MCF 10A (cell line): ENCODE measurements at places on chromosomes 11 and 22.
A peak's percentile ranks its signal among the peaks of the same experiment; 100 is the strongest.

GRCh38 chr11:8605971-8606563, 12.0 kb upstream of the STK33 start:
- DNase-seq = no peak

DNA sequence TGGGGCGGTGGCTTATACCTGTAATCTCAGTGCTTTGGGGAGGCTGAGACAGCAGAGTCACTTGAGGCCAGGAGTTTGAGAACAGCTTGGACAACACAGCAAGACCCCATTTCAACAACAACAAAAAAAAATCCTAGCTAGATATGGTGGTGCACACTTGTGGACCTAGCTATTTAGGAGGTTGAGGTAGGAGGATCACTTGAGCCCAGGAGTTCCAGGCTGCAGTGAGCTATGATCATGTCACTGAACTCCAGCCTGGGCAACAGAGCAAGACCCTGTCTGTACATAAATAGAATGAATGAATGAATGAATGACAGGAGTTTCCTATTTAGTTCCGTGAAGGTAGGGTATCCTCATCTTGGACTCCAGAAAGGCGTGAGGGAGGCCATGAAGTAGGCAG, 107.0 kb downstream of the OSBP2 start:
- DNase-seq = no peak

DNA sequence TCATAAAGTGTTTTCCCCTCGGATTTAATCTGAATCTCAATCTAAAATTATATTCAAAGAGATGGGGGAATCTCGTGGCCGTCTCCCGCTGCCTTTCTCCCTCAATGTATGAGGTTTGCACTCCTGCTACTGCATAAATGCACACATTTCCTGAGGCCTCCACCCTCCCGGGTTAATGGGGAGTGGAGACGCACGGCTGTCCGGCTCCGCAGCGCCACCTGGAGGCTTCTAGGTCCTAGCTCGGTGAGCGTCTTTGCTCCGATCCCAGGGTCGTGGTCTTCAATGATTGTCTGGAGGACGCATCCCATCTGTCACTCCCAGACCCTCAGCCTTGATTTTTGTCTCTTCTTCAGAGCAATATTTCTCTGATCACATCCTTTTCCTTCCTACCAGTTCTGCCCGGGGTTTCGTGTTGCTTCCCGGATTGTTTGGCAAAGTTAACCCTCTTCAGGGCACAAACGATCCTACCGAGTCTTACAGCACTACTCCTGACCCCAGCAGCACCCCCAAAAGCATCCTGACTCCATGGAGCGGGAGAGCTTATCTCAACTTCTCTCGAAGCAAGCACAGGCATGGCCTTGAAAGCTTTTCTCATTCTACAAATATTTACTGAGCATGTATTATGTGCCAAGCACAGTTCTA, at the start of gene LMO1:
Gene LMO1, minus strand, starts transcription at position 110 of the 642 bp plus-strand sequence. CDS start 516 bp downstream, outside the sequence.
- DNase-seq = peak; percentile 79

- DNase-seq = peak; percentile 43
These were observed 938 bp downstream of the SHISAL1 start for GRCh38 chr22:44311855-44312170.

GRCh38 chr11:70900540-70900939, 351.8 kb downstream of the SHANK2 start:
- no peak for DNase-seq

- DNase-seq = no peak
These were observed 42.3 kb downstream of the SPATA19 start for GRCh38 chr11:133803026-133803425.

DNA sequence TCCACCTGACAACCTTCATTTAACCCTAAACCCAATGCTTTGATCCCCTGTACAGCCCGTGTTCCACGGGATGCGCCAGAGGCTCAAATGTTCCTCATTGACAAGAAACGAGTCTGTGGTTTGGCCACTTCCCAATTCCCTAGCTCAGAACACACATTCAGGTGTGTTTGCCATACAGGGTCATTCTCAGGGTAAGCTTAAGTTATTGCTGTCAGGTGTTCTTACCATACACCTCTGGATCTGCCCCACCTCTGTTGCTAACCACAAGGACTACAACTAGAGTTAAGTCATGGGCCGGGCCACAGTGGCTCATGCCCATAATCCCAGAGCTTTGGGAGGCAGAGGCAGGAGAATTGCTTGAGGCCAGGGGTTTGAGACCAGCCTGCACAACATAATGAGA, 45.6 kb upstream of the POLD3 start:
- peak; percentile 95 for DNase-seq

DNA sequence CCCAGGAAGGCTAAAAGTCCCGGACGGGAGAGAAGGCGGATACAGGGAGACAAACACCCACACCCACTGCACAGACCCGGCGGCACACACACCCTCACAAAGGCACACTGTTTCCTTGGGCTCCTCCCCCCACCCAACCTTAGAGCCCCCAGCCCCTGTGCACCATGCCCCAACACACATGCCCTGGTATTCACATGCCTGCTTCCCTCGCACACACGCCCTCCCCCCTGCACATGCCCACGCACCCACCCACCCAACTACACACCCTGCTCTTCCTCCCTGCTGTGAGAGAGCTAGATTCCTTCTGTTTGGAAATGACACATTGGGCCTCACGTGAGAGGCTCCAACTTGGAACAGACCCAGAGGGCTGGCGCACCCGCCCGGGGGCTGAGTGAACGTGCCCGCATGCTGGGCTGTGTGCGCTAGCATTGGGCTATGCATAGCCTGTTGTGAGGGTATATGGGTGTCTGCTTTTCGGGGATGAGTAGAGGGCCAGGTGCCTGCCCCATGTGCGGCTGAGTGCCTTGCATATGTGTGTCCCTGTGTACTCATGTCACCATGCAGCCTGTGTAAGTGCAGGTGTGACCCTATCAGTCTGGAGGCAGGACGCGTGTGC, 518 bp upstream of the CHRM1 start:
- peak; percentile 60 for DNase-seq

DNA sequence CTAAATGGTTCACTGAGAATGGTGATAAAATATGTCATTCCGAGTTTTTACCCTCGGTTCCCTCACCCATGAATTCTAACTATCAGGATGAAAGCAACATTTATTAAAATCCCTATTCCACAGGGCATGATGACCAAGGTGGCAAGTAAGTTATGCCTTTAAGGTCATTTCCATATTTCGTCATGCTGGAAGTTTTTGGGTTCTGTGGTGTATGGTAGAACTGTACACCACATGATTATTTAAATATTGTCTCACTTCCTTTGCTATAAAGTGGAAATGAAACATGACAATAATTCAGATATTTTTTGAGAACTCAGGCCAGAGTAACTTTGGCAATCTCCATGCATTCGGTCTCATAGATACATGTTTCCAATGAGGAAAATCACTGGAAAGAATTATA, 68.5 kb upstream of the CARD18 start:
- no peak for DNase-seq

- peak; percentile 97 for DNase-seq
These were observed 446 bp upstream of the PRDM10 start for GRCh38 chr11:130002846-130003716.

GRCh38 chr11:94077552-94078293, 50.9 kb upstream of the PANX1 start:
- no peak for DNase-seq

- no peak for DNase-seq
These were observed 179.6 kb downstream of the BRD1 start for GRCh38 chr22:49648053-49648452.

DNA sequence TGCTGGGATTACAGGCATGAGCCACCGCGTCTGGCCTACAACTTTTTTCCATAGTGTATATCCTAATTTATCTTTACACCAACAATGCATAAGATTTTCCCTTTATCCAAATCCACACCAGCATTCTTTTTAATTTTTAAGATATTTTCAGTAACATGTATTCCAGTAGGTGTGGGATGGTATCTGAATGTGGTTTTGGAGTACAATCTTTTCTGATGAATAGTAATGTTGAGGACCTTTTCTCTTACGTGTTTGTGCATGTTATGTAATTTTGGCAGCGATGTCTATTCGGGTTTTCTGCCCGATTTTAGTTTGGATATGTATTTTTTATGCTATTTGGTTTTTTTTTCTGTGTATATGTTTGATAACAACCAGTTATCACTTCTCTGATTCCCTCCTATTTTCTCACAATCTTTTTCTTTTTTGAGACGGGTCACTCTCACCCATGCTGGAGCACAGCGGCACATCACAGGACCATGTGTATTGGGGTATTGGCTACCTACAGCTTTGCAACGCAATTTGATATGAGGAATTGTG, 114.6 kb upstream of the GRK3 start:
- DNase-seq = no peak

GRCh38 chr11:47948137-47948536, 32.2 kb upstream of the PTPRJ start:
- no peak for DNase-seq

GRCh38 chr22:48380016-48380665, 1447.5 kb downstream of the BRD1 start:
- no peak for DNase-seq

DNA sequence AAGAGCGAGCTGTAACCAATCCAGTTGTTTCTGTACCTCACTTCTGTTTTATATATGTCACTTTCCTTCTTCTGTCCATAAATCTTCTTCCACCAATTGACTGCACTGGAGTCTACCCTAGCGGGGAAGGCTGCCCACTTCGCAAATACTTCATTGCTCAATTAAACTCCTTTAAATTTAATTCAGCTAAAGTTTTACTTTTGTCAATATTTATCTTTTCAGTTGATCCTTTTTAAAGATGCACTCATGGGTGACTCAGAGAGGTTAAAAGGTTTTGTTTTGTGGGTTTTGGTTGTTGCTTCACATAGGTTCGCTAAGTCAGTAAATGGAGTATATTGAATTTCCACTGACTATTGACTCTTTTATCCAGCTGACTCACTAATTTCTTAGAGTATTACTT, 597.2 kb downstream of the DLG2 start:
- no peak for DNase-seq

DNA sequence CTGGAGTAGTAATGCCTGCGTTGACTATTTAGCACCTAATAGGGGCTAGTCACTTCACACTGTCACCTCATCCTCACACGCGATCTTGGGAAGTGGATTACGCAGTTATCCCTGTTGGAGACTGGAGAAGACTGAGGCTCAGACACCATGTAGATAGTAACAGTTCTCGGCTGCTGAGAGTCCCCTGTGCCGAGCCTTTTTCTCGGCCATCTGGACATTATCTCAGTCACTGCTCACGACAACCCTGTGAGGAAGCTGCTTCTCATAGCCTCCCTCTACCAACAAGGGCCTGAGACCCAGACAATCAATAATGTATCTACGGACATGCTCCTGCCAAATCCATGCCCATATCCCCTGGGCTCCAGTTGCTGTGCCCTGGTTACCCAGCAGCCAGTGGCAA, 25.9 kb downstream of the SCUBE1 start:
- DNase-seq = no peak

DNA sequence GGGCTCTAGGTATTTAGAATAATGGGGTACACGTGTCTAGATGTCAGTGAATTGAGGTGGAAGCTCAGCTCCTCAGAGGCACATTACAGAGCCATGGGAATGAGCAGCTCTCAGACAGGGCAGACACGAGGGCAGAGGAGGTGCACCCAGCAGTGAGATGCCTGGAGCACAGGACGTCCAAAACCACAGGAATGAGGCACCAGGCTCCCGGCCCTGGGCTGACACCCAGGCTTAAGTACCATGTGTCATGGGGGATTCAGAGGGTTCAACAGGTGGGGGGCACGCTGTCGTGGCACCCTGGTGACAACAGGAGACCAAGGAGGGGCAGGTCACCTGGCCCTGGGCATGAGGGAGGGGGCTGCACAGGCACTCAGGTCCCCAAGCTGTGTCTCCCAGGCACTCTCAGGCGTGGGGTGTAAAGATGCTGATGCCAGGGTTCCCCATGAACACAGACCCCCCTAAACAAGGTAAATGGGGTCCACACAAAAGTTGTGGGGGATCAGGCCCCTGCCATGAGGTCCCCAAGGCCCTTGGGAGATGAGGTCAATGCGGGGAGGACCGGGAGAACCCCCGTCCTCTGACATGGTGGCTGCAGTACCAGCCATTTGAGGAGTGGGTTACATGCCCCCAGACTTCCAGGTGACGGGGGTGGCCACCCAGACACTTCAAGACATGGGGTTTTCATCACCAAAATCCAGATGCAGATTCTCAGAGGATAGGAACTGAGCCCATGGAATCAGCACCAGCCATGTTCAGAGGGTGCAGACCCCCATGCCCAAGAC, 5.6 kb upstream of the SYT8 start:
- peak; percentile 89 for DNase-seq

DNA sequence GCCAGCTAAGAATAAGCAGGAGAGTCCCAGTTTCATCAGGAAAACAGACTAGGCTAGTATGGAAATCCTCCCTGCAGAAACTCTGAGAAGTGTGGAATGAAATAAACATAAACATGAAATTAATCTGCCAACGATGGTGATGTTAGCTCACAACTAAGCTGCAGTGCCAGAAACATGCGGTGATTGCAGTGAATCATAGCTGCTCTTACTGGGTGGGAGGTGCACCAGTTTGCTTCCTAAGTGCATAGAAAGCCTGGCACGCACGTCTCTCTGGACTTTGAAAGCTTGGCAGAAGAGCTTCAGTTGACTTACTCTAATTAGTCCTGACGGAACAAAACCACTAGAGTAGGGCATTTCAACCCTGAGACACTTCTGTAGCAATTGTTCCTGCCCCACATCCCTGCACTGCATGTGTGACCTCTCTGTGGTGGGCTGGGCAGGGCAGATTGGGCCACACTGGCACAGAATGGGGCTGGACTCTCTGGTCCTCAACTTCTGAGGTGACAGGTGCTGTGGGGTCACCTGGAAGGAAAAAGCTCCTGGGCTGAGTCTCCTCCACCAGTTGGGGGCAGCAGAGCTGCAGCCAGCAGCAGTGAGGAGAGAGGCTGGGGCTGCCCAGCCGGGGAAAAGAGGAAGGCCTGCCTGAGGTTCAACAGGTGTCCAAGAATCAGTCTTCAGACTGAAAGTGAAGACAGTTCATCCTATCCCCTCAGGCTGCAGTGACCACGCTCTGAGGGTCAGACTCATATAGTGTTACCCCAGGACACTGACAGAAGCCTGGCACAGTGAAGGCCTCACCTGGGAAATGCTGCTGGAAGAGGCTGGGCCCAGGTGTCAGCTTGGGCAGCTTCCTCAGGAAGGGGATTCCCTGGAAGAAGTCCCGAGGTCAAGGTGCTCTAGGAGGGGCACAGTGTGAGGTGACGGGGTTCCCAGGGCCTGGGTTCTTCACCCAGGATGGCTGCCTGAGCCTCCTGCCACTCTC, 40.5 kb downstream of the GGTLC2 start:
- peak; percentile 67 for DNase-seq

GRCh38 chr11:33775832-33776470, 1.6 kb upstream of the FBXO3 start:
- DNase-seq = no peak

- no peak for DNase-seq
These were observed 5.4 kb downstream of the RNF121 start for GRCh38 chr11:71934213-71934612.

- no peak for DNase-seq
These were observed 5.6 kb upstream of the STARD10 start for GRCh38 chr11:72799441-72799840.
